ENCODE measurements at places on chromosomes 3 and 15. TPM values are rescaled to one million over a fixed set of nuclear protein-coding genes. Genes with fewer than 3 reads are reported as not detected.

MAGI1 gene
- 3.4 TPM for total RNA-seq

SI gene
- not detected for total RNA-seq

CAND2 gene
- total RNA-seq: under 0.01 TPM

EBLN2 gene
- 2.7 TPM for total RNA-seq

DISP2 gene
- total RNA-seq: 0.59 TPM
